ENCODE measurements at places on chromosomes 11 and 22.

DNA sequence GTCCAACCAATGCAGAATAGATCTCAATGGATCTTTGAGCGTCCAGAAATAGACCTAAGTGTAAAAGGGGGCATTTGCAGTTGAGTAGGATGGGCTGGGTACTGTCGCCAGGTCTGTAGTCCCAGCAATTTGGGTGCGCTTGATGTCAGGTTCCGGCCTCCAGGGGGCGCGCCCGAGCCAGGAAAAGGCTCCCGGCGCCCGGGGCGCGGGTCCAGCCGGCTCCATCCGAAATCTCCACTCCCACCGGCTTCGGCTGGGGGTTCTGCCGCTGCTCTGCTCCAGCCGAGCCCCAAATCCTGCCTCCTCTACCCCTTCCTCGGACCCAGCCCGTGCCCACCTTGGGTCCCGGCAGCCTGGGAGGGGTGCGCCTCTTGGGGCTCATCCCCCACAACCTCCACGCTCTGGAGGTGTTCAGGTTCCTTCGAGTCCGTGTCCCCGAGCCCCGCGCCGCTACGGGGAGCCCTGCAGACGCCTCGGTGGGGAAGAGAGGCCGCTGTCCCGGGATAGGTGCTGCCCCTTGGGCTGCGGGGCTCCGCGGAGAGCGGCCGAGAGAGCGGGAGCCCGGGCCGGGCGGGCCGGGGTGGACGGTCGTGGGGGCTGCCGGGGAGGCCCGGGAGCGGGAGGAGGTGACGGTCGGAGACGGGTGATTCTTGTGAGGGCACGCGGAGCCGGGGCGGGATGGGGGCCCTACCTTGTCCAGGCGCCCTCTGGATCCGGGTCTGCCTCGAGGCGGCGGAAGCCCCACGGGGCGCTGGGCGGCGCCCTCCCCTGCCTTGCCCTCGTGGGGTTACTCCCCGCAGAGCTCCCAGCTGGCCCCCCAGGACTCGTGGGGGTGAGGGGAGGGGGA, 13.0 kb upstream of the CYB5R3 start:
- DNase-seq: peak; percentile 73

DNA sequence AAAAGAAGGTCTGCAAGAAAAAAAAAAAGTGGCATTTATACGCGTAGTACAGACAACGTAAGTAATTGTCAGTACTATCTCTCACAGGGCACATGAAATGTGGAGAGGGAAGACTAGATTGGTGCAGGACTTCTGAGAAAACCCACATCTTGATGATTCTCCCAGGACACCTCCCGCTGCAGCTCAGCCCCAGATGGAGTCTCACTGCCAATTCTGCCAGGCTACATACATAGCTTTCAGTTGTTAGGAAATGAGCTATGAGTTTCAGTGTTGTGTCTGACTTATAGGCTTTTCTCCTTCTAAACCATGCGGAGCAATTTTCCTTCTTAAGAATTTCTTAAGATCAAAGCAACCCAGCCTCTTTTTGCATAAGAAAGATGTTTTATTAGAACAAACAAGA, 9.6 kb downstream of the OR5A2 start:
- DNase-seq: no peak

DNA sequence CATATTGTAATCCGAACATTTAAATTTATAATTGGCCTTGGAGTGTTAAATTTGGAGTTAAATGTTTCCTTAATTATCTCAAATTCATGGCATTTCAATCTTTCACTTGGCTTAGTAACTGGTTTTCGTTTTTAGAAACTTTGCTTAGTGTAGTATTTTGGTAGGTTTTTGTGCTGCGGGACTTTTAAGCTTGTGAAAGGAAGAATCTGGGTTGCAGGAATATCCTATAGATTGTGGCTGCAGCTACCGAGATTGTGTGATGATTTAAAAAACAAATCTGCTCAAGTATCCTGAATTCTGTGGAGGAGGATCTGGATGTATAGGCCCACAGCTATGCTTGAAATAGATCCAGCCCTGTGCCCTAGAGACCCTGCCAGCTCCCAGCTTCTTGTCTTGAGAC, 27.1 kb downstream of the OSBP2 start:
- DNase-seq: no peak

GRCh38 chr11:2586087-2586792, 113.6 kb downstream of the KCNQ1OT1 start:
- no peak for DNase-seq

DNA sequence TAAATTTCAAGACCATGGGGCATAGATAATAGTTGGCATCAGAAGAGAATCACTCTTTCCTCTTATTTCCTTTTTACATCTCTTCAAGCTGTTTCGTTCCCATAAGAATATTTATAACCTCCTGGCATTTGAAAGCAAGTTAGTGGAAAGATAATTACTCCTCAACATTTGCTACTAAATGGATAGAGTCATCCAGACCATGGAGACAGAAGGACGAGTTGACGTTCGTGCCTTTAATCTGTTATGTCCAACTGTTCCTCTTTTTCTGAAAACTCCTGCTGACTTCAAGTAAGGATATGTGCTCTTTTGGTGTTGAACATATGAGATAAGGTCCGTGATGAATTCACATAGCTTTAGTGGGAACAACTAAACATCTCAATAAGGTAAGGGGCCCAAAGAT, 414.2 kb downstream of the LRRC4C start:
- DNase-seq: no peak

DNA sequence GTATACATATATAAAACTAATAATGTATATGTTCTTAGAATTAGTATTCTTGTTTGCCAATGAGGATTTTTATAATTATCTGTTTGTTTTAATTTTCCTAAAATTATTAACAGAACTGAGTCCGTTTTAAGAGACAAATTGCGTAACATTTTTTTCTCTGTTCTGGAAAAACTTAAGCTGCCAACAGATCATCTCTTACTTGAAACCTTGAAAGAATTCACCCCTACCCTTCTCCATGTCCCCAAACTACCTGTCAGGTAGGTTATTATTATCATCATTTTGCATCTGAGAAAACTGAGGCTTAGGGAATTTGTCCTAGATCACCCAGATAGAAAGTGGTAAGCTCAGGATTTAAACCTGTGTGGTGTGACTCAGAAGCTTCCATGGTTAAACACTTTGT, 14.7 kb downstream of the SLC5A4 start:
- no peak for DNase-seq

DNA sequence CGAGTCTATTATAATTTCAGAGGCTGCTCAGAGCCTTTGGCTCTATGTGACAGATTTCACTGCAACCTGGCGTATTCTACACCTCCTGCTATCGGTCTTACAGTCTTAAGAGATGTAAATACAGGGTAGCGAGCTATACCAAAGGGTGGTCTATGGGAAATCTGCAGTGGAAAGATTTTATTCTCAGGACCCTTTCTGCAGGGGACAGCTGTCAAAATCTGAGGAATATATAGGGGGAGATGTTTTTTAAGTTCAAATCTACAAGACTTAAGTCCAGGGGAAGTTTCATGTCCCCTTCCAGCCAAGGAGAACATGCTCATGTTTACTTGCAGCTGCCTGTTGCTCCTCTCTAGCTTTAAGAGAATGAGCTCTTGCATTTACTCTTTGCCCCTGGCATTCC, 62.7 kb downstream of the MICAL2 start:
- DNase-seq: no peak
